ENCODE measurements at places on chromosomes 2 and 18.

DNA sequence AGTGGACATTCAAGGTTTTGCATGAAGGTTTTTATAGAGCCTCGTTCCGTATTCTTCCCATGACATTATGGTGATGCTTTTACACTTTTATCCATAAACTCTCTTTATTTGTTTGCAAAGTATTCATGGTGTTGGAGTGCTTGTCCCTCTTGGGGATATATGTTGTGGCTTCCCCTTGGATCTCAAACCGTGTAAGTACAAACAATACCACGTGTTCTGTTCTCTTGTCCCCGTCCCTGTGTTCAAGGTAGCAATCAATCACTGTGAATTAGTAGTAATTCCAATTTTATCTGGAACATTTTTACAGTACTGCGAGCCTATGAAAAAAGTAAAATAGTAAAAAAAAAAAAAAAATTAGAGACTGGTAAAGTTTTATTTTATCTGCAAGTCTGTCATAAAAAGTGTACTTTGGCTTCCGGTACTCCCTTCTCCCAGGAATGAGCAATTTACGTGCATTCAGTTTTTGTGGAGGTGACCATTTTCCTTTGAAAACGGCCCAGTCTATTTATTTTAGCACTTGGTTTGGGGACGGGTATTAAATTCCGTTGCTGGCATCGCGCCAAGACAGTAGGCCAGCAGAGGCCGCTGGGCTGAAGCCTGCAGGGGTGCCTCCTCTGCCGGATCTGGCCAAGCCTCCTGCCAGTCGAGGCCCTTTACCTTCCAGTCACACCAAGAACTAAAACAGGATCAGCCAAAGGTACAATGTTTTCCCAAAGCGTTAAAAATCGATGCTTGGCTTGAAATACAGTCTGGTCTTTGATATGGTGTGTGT, 175.7 kb downstream of the SOCS6 start:
- peak; percentile 43 for DNase-seq

GRCh38 chr2:128513961-128514283, 195.3 kb upstream of the HS6ST1 start:
- no peak for DNase-seq

DNA sequence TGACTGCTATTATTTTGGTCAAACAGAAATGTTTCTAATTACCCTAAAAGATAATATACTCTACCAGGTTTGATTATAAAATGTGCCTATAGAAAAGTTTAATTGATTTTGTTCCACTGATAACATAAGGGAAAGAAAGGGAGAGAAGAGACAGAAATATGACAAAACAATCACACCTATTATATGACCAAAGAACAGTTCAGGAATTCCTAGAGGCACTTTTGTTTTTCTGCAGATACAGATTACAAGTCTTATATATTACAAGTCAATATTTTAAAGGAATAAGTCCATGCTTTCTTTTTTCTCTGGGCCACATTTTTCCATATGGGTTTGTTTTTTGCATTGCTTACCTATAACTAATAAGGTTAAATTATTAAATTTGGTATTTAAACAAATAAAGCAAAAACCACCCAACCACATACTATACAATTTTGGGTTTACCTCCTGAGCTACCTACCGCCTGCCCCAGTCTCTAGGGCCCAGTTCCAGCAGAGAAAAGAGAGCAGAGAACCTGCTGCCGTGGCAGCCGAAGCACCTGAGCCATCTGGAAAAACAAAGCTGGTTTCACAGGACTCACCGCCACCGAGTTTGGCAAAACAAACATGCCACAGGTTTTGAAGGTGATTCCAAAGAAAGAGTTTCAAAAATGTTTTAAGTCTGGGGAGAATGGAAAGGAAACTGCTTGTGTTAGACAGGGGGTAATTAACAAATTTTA, 92.1 kb downstream of the DYM start:
- no peak for DNase-seq

- no peak for DNase-seq
Observed at GRCh38 chr2:45498661-45499550, 112.2 kb downstream of the SRBD1 start.

- DNase-seq = no peak
Observed at GRCh38 chr2:25090801-25091200, 48.9 kb downstream of the EFR3B start.

GRCh38 chr2:14861181-14861580, 228.7 kb downstream of the LRATD1 start:
- no peak for DNase-seq

DNA sequence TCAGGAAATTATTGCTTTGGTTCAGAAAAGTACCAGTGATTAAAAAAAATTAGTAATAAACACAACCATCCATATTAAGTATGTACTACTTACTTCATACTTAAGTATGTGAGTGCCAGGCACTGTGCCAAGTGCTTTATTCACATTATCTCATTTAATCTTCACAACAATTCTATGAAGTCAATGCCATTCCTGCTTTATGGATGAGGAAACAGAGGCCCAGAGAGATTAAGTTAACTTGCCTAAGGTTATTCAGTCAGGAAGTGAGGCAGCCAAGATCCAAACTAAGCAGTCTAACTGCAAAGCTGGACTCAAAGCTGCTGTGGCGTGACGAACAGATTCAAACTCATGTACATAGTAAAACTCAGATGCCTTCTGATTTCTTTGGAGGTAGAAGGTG, 22.3 kb downstream of the DTNB start:
- no peak for DNase-seq

GRCh38 chr18:27695052-27695451, 481.9 kb downstream of the CDH2 start:
- DNase-seq = no peak

All from HuH-7 (cell line).